H9 (cell line): ENCODE measurements at places on chromosomes 4 and X. TPM values are rescaled to one million over a fixed set of nuclear protein-coding genes. Genes with fewer than 3 reads are reported as not detected.
A peak's percentile ranks its signal among the peaks of the same experiment; 100 is the strongest.

GRCh38 chr4:69830560-69831269 is 29.2 kb downstream of the SULT1E1 start:
- no peaks in the 10 kb centered on the region for H3K27me3 ChIP-seq
- peaks cover 3% of the 10 kb centered on the region; the same call in 1 of the 3 replicates for H3K36me3 ChIP-seq
- H3K27ac ChIP-seq, result no peak overlapping the region
- peak; percentile 45 for DNase-seq

Gene SRP72
- total RNA-seq, result 140 and 141 TPM in 2 replicates

DNA sequence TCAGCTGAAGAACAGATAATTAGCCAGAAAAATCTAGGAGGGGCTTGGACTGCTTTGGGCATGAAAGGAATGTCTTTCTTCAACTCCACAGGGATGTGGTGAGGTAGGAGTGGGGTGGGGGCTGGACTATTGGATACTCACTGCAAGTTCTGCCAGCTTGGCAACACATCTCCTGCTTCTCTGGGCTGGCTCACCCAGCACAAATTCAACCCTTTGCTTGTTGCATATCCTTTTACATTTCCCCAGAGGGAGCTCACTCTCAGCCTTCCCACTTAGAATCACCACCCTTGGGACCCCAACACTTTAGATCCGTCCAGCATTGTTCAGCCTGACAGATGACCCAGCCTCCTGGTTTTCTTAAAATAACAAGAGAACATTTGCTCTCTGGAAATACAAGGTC is 120.6 kb downstream of the KDR start:
- no peaks in the 10 kb centered on the region; the same call in 1 of the 2 replicates for H3K4me1 ChIP-seq
- no peak overlapping the region for H3K4me3 ChIP-seq
- H3K27ac ChIP-seq, result no peak overlapping the region
- DNase-seq, result no peak
- no peaks in the 10 kb centered on the region for H3K36me3 ChIP-seq

Gene COL4A6
- total RNA-seq, result 16.7 and 17.5 TPM in 2 replicates

DNA sequence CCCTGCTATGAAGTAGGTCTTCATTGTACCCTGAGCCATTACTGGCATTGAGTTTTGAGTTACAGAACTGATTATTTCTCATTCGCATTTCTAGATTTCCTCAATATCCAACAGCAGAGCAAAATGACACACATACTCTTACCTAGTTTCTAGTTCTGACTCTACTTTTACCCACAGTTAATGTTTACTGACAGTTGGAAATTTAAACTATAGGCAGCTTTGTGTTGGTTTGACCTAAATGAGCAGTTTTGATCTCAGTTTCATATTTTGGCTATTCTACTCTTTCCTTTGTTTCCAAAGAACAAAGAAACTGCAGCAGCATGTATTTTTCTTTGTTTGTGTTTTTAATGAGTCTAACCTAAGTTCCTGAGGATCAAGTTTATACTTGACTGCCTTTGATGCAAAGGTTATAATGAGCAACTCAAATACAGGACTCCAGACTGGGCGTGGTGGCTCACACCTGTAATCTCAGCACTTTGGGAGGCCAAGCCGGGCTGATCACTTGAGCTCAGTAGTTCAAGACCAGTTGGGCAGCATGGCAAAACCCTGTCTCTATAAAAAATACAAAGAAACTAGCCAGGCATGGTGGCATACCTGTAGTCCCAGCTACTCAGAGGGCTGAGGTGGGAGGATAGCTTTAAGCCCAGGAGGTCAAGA is 30.4 kb downstream of the TXK start:
- H3K4me3 ChIP-seq, result no peak overlapping the region
- no peak overlapping the region for H3K27ac ChIP-seq
- H3K4me1 ChIP-seq, result no peaks in the 10 kb centered on the region
- no peaks in the 10 kb centered on the region for H3K36me3 ChIP-seq
- no peak for DNase-seq
- H3K27me3 ChIP-seq, result no peaks in the 10 kb centered on the region
